ENCODE measurements at places on chromosomes 7 and 10.

DNA sequence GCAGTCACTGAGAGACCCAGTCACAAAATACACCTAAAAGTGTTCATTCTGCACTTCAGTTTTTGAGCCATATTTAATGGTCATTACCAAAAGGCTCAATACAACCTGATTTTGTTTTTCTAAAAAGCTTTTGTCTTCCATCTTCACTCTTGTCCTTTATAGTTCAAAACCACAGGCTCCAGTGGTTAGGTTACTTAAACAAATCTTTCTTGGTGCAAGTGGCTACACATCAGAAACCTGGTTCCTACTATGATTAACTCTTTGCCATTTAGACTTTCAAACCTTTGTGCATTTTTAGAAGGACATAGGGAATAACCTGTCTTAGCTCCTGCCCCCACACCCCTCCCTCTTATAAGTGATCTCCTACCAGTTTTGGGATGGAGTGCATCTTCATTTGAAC is 135.8 kb downstream of the STRA8 start:
- DNase-seq: no peak

GRCh38 chr10:48568546-48568945 is 36.3 kb downstream of the ARHGAP22 start:
- no peak for DNase-seq

DNA sequence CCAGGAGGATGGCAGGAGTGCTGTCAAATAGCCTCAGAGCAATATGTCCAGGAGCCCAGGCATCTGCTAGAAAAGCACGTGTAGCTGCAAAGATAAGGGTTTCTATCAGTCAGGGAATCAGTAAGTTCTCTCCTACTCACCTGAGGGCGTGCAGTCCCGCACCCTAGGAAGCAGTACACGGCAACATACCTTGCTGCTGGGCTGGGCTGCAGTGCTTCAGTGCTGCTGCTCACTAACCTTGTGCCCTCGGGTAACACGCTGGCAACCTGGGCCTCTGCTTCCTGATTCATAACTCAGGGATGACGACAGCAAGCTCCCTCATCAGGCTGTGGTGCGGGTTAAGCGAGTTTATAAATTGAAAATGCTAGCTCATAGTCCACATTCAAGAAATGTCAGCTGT is 29.5 kb upstream of the CCNY start:
- no peak for DNase-seq

GRCh38 chr7:134731616-134732015 is 47.8 kb upstream of the CALD1 start:
- no peak for DNase-seq

GRCh38 chr10:46070749-46071148 is 24.7 kb upstream of the MSMB start:
- DNase-seq: no peak

- DNase-seq: no peak
Measured at GRCh38 chr7:35780070-35780469, 20.8 kb upstream of the SEPTIN7 start.

DNA sequence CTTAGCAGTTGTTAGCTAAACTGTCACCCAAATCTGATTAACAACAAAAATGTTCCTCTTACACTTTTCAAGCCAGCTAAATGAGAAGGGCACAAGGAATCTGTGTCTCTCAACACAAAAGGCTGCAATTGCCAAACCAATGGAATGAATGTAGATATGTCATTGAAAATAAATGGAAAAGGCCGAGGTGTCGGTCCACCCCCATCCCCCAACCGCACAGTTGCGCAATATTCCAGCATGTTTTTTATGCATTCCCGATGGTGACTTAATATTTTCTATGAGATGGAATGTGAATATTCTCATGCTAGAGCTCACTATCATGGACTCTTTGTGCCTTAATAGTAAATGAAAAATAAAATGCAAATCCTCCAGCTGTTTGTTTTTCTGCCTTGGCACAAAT is 181.6 kb upstream of the LRGUK start:
- DNase-seq: no peak

DNA sequence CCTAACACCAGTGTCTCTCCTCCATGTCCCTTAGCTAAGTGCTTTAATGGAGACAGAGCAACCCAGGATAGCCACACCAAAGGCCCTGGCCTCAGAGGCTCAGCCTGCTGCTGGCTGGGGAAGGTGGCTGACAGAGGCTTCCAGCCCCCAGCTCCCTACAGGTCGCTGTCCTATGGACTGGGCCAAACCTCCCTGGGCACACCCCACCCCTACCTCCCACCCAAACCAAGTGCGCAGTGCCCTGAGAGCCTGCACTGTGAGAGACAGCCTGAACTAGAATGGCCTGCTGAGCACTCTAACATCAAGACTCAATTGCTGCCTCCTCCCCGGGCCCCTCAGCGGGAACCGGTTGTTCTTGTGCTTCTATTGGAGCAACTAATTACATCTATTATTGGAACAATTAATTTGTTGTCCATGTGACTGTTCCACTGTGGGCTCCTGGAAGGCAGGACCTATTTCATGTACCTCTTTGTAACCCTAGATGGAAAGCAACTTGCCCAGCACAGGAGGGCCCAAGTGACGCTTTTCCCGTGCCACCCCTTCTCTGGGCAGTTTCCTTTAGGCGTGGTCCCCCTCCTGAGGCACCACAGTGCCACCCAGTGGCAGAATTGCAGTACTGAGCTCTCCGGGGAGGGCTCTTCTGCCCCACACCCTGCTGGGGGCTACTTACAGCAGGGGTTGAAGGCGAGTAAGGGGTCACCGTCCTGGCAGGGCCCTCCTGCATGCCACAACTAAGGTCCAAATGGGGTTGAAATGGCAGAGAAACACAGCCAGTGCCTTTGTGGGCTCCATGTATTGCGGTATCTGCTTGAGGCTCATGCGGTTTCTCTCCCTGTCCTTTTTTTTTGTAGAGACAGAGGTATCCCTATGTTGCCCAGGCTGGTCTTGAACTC is 63.7 kb upstream of the WAPL start:
- DNase-seq: peak; percentile 72

- DNase-seq: no peak
Measured at GRCh38 chr10:62760401-62760800, 44.1 kb upstream of the ADO start.
